ENCODE measurements at places on chromosomes 3 and 15.

DNA sequence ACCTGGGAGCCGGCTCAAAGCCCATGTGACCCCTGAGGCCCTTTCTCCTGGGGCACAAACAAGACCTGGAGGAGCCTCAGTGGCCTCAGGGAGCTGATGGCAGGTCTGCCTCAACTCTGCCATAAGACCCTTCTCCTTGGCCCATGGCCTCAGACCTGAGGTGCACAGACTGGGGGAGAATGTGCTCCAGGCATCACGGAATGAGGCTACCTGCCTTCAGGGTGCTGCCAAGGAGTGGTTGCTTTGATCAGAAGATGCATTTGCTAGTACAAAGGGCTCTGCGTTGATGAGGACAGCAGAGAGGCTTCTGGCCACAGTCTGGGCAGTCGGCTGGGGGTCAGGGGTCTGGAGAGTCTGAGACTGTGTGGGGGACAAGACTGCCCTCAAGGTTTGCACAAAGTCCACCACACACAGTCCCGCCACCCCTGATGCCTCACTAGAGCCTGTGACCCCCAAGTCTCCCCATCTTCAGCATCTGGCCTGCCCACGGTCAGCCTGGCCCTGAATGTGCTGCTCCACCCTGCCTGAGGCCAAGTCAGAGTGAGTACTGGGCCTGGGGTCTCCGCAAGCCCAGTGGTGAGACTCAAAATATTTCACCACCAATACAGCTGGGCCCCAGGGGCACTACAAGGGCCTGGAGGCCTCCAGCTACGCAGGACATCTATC, 26.6 kb downstream of the ALDH1L1 start:
- no peak for DNase-seq

DNA sequence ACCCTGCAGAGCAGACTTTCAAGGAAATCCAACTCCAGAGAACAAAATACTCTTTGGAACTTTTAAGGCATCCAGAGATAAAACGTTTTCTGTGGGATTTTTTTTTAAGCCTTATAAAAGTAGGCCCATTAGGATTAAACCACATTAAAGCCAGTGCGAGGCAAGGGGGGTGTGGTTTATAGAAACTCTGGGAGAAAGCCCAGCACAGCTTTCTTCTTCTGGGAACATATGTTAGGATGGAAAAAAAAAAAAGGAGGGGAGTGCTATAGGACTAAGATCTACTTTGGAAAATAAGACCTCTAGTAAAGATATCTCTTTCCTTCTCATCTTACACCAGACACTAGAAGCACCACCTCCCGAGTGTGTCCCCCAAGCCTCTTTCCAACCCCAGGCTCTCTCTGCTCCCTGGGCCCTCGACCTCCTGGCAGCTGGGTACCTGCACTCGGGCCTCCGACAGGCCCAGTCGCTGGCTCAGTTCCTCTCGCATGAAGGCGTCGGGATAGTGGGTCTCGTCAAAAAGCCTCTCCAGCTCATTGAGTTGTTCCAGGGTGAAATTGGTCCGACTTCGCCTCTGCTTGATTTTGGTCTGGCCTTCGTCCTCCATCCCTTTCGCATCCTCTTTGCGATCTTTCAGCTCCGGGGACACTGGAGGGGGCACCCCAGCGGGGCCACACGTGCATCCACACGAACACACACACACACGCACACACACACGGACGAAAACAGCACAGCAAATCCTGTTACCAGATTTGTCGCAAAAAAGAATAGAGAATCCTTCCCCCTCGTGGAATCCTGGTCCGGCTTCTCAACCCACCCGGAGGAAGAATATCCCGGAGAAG, 3.8 kb downstream of the SHOX2 start:
- DNase-seq, result peak; percentile 33

- DNase-seq, result peak; percentile 33
Observed at GRCh38 chr15:34799149-34800101, 4.1 kb upstream of the ACTC1 start.

- DNase-seq, result no peak
Observed at GRCh38 chr15:43134157-43134635, 810 bp downstream of the TMEM62 start.

DNA sequence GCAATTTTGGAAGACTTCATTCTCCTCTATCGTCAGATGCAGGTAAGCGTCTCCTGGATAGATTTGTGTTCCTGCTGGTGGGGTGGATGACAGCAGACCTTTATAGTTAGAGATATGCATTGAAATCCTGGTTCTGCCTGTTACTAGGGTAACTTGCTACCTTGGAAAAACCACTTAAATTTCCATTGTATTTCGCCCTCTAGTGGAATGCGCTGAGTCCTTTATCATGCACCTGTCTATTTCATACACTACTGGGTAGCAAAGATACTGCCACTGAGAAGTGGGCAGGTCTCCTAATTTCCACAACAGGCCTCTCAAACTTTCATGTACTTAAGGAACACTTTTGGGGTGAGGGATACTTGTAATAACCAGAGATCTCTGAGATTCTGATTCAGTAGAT, 209.5 kb upstream of the SUCLG2 start:
- DNase-seq, result peak; percentile 53

DNA sequence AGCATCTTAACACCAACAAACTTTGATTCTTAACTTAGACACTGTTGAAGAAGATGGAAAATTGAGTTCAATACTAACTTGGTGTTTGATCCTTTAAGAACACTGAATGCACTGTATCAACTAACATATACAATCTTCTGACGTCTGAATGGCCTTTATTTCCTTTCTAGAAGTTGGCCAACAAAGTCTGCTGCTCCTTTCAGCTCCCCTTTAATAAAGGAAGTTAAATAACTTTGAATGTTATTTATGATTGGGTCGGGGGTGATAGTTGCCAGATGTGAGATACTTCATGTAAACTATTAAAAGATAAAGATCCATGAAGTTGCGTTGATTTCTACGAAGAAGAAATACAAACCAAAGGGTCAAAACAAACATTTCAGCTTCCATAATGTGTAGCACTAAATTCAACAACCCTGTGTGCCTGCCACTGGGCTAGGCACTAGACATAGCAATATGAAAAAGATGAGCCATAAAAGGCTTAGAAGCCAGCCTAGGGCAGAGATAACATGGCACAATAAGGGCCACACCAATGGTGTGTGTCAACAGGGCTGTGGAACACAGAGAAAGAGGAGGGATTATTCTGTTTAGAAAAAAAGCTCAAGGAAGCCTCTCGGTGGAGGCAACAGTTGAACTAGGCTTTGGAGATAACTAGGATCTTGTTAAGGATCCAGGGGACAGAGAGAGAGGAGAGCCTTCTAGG, 337.8 kb downstream of the MECOM start:
- DNase-seq, result no peak

- peak; percentile 44 for DNase-seq
Observed at GRCh38 chr15:43648649-43649429, at the start of gene CATSPER2. Gene CATSPER2 (minus strand): TSS chr15:43648844. CDS start chr15:43648061, 783 bp downstream.

- no peak for DNase-seq
Observed at GRCh38 chr3:153171918-153172317, 9.9 kb downstream of the RAP2B start.

- DNase-seq, result peak; percentile 45
Observed at GRCh38 chr3:189041482-189042090, 130.2 kb upstream of the TPRG1 start.

- no peak for DNase-seq
Observed at GRCh38 chr15:23073890-23074646, 34.7 kb upstream of the TUBGCP5 start.

DNA sequence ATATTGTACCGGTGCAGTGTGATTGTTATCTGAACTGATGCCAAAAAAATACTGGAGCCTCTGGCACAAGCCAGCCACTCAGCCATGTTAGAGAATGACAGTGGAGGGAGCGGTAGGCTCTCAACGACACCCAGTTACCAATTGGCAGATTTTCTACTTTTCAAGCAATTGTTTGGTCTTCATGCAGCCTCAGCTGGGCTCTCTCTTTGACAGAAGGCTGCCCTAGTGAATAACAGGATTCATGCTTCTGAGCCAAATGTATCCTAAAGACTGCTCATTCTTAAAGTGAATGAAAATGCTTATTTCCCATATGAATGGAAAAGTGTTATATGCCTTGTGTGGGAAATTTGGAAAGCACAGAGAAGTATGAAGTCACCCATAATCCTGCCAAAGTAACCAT, 261.2 kb upstream of the TRIM42 start:
- no peak for DNase-seq

DNA sequence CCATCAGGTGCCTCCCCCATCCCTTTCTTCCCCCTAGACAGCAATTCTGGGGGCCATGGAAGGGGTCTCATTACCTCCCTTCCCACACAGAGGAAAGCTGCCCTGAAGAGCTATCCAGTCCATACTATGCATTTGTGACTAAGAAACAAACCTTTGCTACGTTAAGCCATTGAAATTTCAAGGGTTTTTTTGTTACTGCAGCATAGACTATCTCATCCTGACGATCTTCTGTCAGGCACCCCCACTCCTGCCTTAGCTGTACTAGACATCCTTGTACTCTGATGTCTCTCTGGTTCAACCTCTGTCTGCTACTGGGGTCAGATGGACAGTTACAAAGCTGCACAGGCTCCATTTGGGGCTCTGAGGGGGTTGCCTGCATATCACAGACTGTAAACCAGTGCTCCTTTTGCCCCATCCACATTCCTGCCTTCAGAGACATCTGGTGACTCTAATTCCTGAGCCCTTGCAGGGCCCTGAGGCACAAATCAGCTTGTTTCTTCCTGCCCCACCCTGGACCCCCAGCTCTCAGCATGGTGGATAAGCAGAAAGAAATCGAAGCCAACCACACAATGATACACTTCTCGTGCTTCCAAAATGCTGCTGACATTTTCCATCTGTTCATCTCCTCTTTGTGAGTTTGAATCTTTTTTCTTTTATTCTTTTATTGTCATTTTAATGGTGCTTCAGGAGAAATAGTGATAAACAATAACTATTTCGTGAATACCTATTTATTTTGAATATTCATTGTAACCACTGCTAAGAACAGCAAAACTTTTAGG, 21.6 kb upstream of the NSMCE3 start:
- no peak for DNase-seq

DNA sequence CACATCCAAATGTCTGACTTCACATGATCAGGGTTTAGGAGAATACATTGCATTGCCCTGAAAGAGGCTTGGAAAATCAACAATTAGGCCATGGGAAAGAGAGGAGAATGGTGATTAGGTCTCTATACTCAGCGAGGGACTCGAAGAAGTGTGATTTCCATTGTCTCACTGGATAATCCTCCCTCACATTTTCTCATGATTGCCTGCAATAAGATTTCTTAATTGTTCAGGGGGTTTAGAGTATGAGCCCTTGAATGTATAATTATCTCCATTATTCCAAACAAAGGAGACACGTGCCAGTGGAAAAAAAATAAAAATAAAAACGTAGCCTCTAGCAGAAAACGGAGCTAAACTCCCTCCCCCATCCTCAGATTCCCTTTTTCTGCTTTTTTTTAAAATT, 173.2 kb downstream of the TPRG1 start:
- DNase-seq, result no peak
